CD8-positive, alpha-beta memory T cell (primary cell): ENCODE measurements at places on chromosomes 2 and 18.

DNA sequence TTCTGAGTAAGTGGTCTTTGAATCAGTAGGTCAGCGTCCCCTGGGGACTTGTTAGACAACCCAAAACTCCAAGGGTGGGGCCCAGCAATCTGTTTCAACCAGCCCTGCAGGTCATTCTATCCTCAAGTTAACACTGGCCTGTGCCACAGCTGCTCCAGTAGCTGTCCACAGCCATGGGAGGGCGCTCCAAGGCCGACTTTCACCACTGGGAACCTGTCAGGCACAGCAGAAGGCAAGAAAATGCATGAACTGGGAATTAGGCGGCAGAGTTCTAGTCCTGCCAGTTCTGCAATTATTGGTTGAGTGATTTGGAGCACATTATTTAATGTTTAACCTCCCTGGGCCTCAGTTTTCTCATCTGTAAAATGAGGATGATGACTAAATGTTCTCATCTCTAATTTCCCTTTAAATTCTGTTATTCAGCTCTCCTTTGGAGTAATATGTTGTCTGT is 17.4 kb upstream of the MRPL33 start:
- H3K27ac ChIP-seq: no peak overlapping the region
- H3K4me3 ChIP-seq: no peak overlapping the region
- peak; percentile 22 for DNase-seq
- no peaks in the 10 kb centered on the region for H3K36me3 ChIP-seq
- H3K27me3 ChIP-seq: no peaks in the 10 kb centered on the region
- H3K4me1 ChIP-seq: no peaks in the 10 kb centered on the region

DNA sequence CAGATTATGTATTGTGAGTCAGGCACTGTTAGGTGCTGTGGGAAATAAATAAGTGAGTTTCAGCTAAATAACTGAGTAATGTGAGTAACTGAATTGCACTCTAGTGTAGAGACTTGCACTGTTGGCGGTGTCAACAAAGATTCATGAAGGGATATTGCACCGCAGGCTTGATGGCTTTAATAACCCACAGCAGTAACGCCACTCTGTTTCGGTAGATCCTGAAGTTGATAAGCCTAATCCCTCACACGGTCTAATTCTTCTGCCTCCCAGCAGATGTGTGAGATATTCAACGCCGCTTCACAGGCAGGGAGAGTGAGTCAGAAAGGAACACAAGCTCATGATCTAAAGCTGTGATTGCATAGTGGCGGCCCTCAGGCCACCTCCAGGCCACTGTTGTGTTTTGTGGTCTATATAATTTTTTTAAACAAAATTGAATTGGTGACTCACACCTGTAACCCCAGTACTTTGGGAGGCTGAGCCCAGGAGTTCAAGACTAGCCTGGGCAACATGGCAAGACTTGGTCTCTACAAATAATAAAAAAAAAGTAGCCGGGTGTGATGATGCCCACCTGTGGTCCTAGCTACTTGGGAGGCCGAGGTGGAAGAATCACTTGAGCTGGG is 94.3 kb downstream of the LIPG start:
- DNase-seq: no peak
- no peaks in the 10 kb centered on the region for H3K4me1 ChIP-seq
- no peak overlapping the region for H3K27ac ChIP-seq
- no peaks in the 10 kb centered on the region for H3K36me3 ChIP-seq

DNA sequence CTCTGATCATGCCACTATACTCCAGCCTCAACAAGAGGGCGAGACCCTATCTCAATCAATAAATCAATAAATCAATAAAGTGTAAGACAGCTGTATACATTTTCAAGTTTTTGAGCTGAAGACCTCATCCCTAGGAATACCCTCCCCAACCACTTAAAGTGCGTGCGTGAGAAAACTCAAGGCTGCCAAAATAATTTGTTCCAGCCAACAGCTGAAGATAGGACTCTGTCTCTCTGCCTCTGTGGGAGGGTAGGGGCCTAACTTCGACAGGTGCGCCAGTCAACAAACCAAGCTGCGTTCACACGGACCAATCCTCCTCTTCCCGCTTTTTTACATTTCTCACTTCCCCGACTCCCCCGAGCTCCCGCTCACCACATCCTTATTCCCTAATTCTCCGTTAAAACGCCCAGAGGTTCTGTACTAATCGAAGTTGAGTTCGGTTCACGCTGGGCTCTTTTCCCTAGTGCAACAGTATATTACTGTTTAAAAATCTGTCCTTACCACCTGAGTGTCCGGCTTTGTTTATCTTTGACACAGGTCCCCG is 618 bp downstream of the POLR2D start:
- peaks cover 45% of the 10 kb centered on the region for H3K4me1 ChIP-seq
- H3K27ac ChIP-seq: peak overlapping the region; percentile 87
- H3K4me3 ChIP-seq: peak overlapping the region; percentile 96
- no peak for DNase-seq
- H3K36me3 ChIP-seq: peaks cover 4% of the 10 kb centered on the region

DNA sequence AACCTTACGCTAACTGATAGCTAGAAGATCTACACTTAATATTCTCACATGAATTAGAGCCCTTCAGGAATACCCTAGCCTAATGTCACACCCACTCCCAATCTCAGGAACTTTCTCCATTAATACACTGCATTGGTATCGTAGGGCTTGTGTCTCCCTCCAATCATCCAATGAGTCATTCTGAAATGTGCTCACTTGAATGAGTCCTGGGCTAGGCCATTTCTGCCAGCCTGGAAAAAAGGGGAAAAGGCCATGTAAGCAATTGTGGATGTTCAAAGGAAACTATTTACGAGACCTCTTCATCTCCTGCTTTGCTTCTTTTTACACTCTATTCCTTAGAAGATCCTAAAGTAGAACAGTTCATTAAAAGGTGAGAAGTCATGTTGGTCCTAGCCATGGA is 18.8 kb downstream of the ZEB2 start:
- no peak for DNase-seq
- H3K27ac ChIP-seq: no peak overlapping the region
- H3K27me3 ChIP-seq: no peaks in the 10 kb centered on the region
- H3K4me3 ChIP-seq: no peak overlapping the region
- no peaks in the 10 kb centered on the region for H3K36me3 ChIP-seq

- no peak overlapping the region for H3K27ac ChIP-seq
- no peak for DNase-seq
- no peak overlapping the region for H3K4me3 ChIP-seq
- no peaks in the 10 kb centered on the region for H3K27me3 ChIP-seq
- no peaks in the 10 kb centered on the region for H3K4me1 ChIP-seq
- H3K36me3 ChIP-seq: no peaks in the 10 kb centered on the region
Measured at GRCh38 chr2:176234156-176234555, 35.1 kb upstream of the MTX2 start.

DNA sequence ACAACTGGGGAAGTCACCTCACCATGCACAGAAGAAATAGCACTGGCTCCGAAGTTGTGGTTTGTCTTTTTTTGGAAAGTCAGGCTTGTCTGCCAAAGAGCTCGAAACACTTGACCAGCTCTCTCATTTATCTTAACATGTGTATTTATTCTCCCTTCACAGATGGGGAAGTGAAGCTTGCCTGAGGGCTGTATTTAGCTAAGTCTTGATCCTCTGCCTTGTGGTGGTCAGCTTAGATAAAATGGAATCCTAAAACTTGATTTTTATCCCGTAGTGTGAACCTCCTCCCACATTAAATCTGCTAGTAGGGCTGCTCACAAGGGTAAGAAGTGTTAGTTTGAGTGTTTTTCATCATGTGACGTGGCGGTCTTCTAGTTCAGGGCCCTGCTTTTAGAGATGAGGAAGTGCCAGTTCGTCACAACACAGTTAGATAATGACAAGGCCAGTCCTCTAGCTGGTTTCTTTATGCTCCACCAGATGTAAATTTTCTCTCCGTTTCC is 89.7 kb downstream of the TMEM247 start:
- no peak for DNase-seq
- H3K4me1 ChIP-seq: no peaks in the 10 kb centered on the region
- H3K36me3 ChIP-seq: no peaks in the 10 kb centered on the region
- no peak overlapping the region for H3K4me3 ChIP-seq

DNA sequence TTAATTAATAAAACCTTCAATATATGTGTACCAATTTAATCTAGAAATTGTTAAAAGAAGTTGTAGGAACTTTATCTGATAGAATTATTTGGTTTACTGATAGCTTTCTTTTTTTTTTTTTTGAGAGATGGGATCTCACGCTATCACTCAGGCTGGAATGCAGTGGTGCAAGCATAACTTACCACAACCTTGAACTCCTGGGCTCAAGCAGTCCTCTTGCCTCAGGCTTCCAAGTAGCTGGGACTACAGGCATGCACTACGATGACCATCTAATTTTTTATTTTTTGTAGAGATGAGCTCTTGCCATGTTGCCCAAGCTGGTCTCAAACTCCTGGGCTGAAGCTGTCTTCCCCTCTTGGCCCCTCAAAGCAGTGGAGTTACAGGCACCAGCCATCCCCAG is 66.8 kb downstream of the CCDC138 start:
- no peaks in the 10 kb centered on the region for H3K4me1 ChIP-seq
- no peaks in the 10 kb centered on the region for H3K36me3 ChIP-seq
- H3K4me3 ChIP-seq: no peak overlapping the region
- no peak for DNase-seq

DNA sequence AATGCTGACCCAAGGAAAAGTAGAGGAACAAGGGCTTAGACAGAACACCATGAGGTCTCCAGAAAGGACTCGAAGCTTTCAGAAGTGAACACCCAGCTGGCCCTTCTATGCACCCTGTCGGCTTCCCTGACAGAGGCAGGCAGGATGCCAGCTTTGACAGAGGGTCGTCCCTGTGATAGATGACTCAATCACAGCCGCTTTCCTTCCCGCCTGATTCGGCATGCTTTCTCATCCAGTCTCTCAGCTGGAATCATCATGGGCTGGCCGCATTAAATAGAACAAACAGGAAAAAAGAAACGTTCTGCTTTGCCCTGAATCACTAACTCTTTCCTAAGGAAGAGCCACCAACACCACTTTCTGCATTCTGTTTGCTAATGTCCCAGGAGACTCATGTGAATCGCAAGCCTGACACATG is 140.3 kb upstream of the RAB12 start:
- no peak for DNase-seq
- no peaks in the 10 kb centered on the region for H3K36me3 ChIP-seq
- H3K4me1 ChIP-seq: no peaks in the 10 kb centered on the region
- no peak overlapping the region for H3K4me3 ChIP-seq
- no peak overlapping the region for H3K27ac ChIP-seq

DNA sequence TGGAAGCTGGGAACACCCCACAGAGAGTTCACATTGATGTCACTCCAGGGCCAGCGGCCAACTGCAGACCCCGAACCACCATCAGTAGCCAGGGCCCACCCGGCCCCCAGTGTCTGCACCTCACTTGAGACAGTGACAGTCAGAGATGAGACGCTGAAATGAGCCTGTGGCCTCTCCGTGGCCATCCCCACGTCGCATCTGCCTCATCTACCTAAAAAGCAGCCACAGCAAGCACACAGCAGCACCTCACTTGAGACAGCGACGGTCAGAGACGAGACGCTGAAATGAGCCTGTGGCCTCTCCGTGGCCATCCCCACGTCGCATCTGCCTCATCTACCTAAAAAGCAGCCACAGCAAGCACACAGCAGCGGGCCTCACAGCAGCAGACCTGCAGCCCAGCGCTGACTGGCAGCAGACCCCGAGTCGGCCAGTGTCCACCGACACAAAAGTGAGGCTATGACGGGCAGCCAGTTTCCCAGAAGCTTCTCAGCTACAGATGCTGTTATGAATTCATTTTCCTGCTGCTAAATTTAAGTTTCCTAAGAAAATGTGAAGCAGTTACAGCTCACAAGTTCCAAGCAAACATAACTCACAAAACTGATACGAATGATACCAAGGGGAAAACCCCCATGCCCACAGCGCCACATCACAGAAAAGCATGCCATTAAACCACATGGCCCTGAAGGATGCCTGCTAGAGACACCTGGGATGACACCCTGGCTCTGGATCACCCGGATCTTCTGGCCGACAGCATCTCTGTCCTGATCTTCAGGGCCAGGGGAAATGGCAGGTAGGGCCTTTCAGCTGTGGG is 27.7 kb downstream of the SNORC start:
- H3K36me3 ChIP-seq: no peaks in the 10 kb centered on the region
- no peaks in the 10 kb centered on the region for H3K27me3 ChIP-seq
- no peaks in the 10 kb centered on the region for H3K4me1 ChIP-seq

DNA sequence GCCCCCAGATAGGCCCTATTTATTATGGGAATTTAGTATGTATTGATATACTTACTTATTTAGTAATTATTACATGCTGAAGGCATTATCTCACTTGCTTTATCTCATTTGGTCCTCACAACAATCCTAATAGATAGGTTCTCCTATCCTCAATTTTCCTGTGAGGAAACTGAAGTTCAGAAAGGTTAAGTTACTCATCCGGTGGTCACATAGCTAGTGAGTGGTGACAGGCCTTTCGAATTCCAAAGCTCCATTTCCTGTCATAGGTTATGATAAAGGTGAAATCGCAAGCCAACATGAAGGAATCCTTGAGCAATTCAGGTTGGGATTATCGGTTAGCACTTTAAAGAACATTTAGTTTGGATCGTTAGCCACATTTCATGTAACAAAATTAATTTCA is 33.3 kb downstream of the NAB1 start:
- no peak overlapping the region for H3K27ac ChIP-seq
- H3K4me1 ChIP-seq: peaks cover 11% of the 10 kb centered on the region
- H3K4me3 ChIP-seq: no peak overlapping the region

- H3K27ac ChIP-seq: no peak overlapping the region
- H3K27me3 ChIP-seq: peaks cover 10% of the 10 kb centered on the region
- H3K4me3 ChIP-seq: no peak overlapping the region
- DNase-seq: no peak
- H3K4me1 ChIP-seq: peaks cover 5% of the 10 kb centered on the region
Measured at GRCh38 chr2:237629188-237629534, 1.8 kb downstream of the LRRFIP1 start.

- no peak overlapping the region for H3K4me3 ChIP-seq
- H3K27me3 ChIP-seq: no peaks in the 10 kb centered on the region
- no peaks in the 10 kb centered on the region for H3K4me1 ChIP-seq
- no peak for DNase-seq
- H3K27ac ChIP-seq: no peak overlapping the region
Measured at GRCh38 chr2:100105678-100106054, 36.7 kb downstream of the AFF3 start.

DNA sequence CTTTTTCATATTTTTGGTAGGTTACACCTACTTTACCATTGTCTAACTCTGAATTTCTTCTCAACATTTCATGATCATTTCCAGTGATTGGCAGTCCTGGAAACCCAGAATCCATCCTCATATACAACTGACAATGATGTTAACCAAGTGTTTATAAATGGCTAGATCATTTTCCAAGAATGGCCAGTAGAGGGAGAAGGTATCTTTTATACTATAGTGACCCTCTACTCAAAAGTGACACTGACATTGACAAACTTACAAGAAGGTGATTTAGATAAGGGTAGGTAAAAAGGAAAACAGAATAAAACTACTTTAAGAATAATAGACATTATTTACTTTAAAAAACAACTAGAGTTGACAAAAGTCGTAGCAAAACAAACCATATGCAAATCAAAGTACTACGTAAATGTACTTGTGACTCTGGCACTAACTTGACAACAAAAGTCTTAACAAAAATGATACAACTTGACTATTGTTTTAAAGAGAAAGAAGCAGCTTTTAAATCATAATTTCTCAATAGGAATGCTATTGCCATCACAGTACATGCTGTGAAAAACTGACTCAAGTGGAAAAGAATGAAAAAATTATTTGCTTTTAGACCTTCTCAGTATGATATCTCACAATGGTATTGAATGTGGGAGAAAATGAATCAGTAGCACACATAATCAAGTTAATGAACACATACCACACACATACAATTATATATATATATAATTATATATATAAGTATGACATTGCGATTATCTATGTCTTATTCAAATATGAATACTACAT is 76.6 kb upstream of the GRB14 start:
- H3K4me1 ChIP-seq: no peaks in the 10 kb centered on the region
- no peak overlapping the region for H3K4me3 ChIP-seq
- H3K36me3 ChIP-seq: no peaks in the 10 kb centered on the region
- DNase-seq: no peak

- DNase-seq: no peak
- no peaks in the 10 kb centered on the region for H3K36me3 ChIP-seq
- no peak overlapping the region for H3K4me3 ChIP-seq
Measured at GRCh38 chr2:149331023-149331400, 625 bp downstream of the LYPD6 start.
